ENCODE measurements at places on chromosomes 5 and 9. TPM values are rescaled to one million over a fixed set of nuclear protein-coding genes. Genes with fewer than 3 reads are reported as not detected.

Gene SOX30
- total RNA-seq, result 0.12 TPM

Gene SEMA4D
- 46.2 TPM for total RNA-seq

Gene PCDHGA12
- total RNA-seq, result 7.6 TPM

Gene CRHBP
- 0.26 TPM for total RNA-seq

Gene ALDOB
- not detected for total RNA-seq

Gene BTF3
- 394 TPM for total RNA-seq

Gene CACFD1
- 39.8 TPM for total RNA-seq

Gene DMRT3
- not detected for total RNA-seq

Gene OR1L8
- not detected for total RNA-seq

Data from upper lobe of right lung (tissue), 1 donor.